Thyroid gland (tissue), 4 donors: ENCODE measurements at places on chromosomes 6 and 20.

- DNase-seq, result no peak
Measured at GRCh38 chr6:106600329-106600728, 29.0 kb downstream of the RTN4IP1 start.

- DNase-seq, result no peak
Measured at GRCh38 chr6:100096341-100096740, 102.3 kb upstream of the MCHR2 start.

GRCh38 chr6:92169506-92169905, 1249.9 kb downstream of the EPHA7 start:
- no peak for DNase-seq

GRCh38 chr20:46343348-46343974, 35.2 kb upstream of the CDH22 start:
- no peak for DNase-seq

- no peak for DNase-seq
Measured at GRCh38 chr6:81842254-81842653, 89.8 kb upstream of the TENT5A start.

DNA sequence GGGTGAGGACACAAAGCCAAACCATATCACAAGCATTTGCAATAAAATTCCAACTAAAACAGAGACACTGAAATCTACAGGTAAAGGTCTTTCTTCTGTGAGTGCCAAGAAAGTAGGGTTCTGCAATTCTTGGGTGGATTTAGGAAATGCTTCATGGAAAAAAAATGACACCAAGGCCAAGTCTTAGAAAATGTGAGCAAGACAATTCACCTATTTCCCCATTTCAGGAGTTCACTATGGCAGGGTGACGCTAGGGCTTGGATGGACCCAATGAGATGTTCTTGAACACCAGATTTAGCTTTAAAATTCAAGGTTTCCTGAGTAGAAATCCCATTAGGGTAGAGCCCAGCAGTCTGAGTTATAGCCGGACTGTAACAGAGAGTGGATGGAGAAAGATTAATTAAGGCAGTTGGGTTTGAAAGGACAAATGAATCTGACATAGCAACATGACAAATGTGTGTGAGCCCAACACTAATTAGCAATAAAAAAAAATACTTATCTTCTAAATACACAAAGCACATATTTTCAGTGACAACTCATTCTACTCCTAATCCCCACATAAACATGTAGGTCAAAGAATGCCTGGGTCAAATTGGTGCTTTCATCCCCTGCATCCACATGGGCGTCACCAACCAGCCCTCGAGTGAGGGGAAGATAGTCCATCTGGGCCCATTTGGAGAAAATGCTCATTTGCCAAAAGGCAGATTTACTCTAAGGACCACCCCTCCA, 180.4 kb upstream of the JARID2 start:
- no peak for DNase-seq

DNA sequence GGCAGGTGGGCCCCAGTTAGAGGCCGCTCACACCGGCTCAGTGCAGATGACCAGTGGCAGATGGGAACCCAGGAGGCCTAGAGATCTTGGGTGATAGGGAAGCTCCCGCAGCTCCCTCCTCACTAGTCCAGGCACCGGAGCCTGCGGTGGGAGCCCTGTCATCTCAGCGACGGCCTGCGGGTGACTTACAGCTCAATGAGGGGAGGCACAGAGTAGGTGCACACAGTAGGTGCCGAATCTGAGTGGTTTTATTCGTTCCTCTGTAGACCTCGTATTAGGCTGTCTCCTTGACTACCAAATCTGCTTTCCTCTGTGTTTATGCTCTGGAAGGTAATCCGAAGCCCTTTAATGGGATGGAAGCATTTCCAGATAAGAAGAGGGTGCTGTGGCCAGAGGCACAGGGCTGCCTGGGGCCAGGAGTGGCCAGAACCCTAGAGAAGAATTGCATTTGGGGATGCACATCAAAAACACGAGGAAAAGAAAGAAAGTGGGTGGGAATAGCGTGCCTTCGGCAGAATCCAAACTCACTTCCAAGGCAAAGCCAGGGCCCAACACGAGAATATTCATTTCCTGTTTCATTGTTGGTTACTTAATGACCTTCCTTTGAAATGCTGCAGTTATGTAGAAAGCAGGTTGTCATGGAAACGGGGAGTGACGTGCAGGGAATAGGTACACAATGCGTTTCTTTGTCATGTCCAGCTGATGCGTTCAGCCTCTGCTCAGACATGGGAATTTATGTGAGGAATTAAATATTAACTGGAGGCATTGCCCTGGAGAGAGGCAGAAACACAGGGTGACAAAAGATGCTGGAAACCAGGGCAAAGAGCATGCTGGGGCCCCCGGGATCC, 24.7 kb downstream of the MYT1 start:
- DNase-seq, result no peak
